Activated T-helper 17 cell treated with anti-CD3 and anti-CD28 coated beads, Interleukin-2, amount 50 U/mL, for 72 hours (primary cell): ENCODE measurements at places on chromosomes 11 and 22. TPM values are rescaled to one million over a fixed set of nuclear protein-coding genes. Genes with fewer than 3 reads are reported as not detected.

Gene TRMU
- total RNA-seq: 92.2 TPM

DNA sequence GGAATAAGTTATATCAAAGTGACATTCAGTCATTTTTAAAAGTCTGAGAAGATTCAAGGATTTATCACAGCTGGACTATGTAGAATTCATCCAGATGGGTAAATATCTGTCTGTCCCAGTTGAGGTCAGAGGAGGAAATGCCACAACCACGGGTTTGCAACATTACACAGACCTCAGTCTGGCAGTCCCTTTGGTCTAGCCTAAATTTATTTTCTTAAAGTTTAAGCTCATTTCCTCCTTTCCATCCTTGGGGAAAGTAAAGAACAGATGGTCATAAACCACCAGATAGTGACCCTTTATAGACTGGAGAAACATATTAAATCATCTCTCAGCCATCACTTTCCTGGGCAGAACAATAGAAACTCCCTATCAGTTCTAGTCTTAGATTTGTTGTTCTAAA, 238.4 kb upstream of the DDI1 start:
- no peak for ATAC-seq

- ATAC-seq: no peak
These were observed 705.4 kb upstream of the TENM4 start for GRCh38 chr11:80146232-80146631.

GRCh38 chr22:23897320-23897719, 3.1 kb downstream of the MIF start:
- ATAC-seq: no peak

- no peak for ATAC-seq
These were observed 45.9 kb upstream of the ARFGAP3 start for GRCh38 chr22:42902875-42903510.
